ENCODE measurements at places on chromosomes 16 and 17.

DNA sequence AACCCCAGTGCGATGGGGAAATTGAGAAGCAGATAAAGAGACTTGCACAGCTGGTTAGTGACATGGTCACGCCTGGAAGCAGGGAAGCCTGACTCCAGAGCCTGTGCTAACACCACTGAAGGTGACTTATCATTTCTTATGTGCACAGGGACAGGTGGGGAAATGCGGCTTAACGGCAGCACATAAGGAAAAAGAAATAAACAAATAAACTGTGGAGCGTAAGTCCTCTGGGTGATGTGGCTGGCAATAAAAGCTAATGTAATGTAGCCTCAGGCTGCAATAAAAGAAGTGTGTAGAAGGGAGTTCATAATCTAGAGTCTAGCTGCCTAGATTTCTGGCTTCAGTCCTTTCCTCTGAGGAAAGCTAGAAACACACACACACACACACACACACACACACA, 10.6 kb downstream of the CDH11 start:
- no peaks in the 10 kb centered on the region for H3K4me1 ChIP-seq
- no peaks in the 10 kb centered on the region for H3K27me3 ChIP-seq

DNA sequence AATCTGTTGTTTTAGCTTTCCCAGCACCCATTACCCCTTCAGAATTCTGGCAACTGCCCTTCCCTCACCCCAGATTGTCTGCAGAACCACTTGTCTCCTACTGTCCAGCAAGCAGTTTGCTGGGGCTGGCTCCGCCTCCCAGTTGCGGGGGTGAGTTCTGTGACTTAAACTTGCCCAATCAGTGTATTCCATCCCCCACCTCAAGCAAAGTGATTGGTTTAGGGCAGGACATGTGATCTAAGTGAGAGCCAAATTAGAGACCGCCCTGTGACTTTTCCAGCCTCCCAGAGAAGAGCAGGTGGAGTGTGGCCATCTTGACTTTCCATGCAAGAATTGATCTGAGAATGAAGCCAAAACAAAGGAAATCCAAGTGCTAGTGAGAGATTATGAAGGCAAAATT, 22.7 kb upstream of the SRCIN1 start:
- H3K27ac ChIP-seq = no peak overlapping the region
- H3K27me3 ChIP-seq = no peaks in the 10 kb centered on the region
- H3K4me1 ChIP-seq = no peaks in the 10 kb centered on the region
- no peak overlapping the region for H3K4me3 ChIP-seq
- no peaks in the 10 kb centered on the region for H3K36me3 ChIP-seq
- DNase-seq = no peak

DNA sequence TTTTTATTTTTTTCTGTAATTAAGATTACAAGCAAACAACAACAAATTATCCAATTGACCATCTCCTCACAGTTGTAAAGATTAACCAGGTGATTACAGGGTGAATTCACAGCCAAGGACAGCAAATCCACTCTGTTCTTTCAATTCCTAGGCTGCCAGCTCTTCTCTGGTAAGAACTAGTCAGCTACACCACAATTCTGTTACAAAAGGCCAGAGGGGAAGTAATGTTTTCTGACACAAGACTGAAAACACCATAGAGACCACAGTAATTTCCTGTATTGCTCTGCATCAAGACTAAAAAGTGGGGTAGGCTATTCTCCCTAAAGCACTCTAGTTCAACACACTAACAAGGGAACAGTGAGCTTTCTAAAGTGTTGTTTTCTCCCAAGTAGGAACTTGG, 10.6 kb downstream of the CA10 start:
- H3K4me1 ChIP-seq = no peaks in the 10 kb centered on the region
- H3K27ac ChIP-seq = no peak overlapping the region
- no peaks in the 10 kb centered on the region for H3K36me3 ChIP-seq
- no peak overlapping the region for H3K4me3 ChIP-seq

- H3K4me1 ChIP-seq = peaks cover 23% of the 10 kb centered on the region
- peak overlapping the region; percentile 64 for H3K27ac ChIP-seq
- H3K36me3 ChIP-seq = no peaks in the 10 kb centered on the region
- no peak for DNase-seq
Measured at GRCh38 chr16:65314627-65315008, 192.8 kb upstream of the CDH11 start.

GRCh38 chr16:19578378-19578971, 23.0 kb downstream of the VPS35L start:
- H3K27me3 ChIP-seq = no peaks in the 10 kb centered on the region
- H3K4me3 ChIP-seq = no peak overlapping the region
- no peak overlapping the region for H3K27ac ChIP-seq
- H3K36me3 ChIP-seq = peaks cover 98% of the 10 kb centered on the region

DNA sequence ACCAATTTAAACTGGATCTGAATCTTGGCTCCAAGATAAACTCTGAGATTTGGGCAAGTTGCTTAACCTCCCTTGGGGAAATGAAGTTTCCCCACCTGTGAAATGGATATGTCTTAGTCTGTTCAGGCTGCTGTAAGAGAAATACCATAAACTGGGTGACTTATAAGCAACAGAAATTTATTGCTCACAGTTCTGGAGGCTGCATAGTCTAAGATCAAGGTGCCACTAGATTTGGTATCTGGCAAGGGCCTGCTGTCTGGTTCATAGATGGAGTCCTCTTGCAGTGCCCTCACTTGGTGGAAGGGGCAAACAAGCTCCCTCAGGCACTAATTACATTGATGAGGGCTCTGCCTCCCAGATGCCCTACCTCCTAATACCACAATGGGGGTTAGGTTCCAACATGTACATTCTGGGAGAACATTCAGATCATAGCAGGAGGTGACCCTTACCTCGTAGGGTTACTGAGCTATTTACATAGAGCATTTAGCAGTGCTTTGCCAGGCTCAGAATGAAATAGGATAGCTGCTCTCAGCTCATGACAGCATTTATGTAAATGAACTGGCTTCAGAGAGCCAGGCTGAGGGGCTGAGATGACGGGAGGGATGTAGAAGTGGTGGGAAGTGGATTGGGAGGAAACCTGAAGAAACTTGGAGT, 83.9 kb downstream of the SPECC1 start:
- peaks cover 75% of the 10 kb centered on the region for H3K4me1 ChIP-seq
- H3K4me3 ChIP-seq = no peak overlapping the region

GRCh38 chr17:70329721-70330120, 160.4 kb downstream of the KCNJ2 start:
- no peaks in the 10 kb centered on the region for H3K27me3 ChIP-seq
- H3K36me3 ChIP-seq = no peaks in the 10 kb centered on the region
- H3K4me3 ChIP-seq = no peak overlapping the region
- no peak for DNase-seq

DNA sequence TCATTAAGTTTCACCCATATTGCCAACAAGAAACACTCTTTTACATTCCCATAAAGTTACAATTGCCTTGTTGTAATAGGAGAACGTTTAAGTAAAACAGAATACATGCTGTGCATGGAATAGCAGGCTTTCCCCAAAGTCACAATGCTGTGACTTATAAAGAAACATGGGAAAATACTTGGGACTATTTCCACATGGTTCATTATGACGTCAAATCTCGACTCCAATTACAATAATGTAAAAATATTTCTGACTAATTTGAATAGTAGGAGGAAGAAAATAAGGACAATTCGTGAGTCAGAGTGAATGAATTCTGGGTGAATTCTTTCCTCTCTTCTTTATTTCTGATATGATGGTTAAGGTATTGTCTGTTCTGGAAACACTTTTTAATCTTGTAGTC, 52.8 kb downstream of the CDH11 start:
- no peak overlapping the region for H3K27ac ChIP-seq
- no peaks in the 10 kb centered on the region for H3K27me3 ChIP-seq
- H3K4me3 ChIP-seq = no peak overlapping the region

GRCh38 chr17:54749157-54749556, 151.5 kb upstream of the TOM1L1 start:
- no peaks in the 10 kb centered on the region for H3K4me1 ChIP-seq
- H3K27me3 ChIP-seq = no peaks in the 10 kb centered on the region
- no peak overlapping the region for H3K27ac ChIP-seq
- H3K36me3 ChIP-seq = no peaks in the 10 kb centered on the region
- no peak for DNase-seq
- H3K4me3 ChIP-seq = no peak overlapping the region

GRCh38 chr16:58586340-58587030, 43.1 kb downstream of the CNOT1 start:
- no peaks in the 10 kb centered on the region for H3K4me1 ChIP-seq
- no peak for DNase-seq
- peaks cover 78% of the 10 kb centered on the region for H3K36me3 ChIP-seq
- no peaks in the 10 kb centered on the region for H3K27me3 ChIP-seq
- no peak overlapping the region for H3K4me3 ChIP-seq

- H3K36me3 ChIP-seq = no peaks in the 10 kb centered on the region
- H3K27ac ChIP-seq = no peak overlapping the region
- H3K4me3 ChIP-seq = no peak overlapping the region
- no peaks in the 10 kb centered on the region for H3K27me3 ChIP-seq
- no peaks in the 10 kb centered on the region for H3K4me1 ChIP-seq
- DNase-seq = no peak
Measured at GRCh38 chr16:82203198-82203597, 33.2 kb upstream of the MPHOSPH6 start.

- H3K36me3 ChIP-seq = no peaks in the 10 kb centered on the region
- no peak overlapping the region for H3K4me3 ChIP-seq
- no peaks in the 10 kb centered on the region for H3K27me3 ChIP-seq
- no peak overlapping the region for H3K27ac ChIP-seq
- H3K4me1 ChIP-seq = peaks cover 54% of the 10 kb centered on the region
- no peak for DNase-seq
Measured at GRCh38 chr17:45305530-45306087, 11.2 kb downstream of the MAP3K14 start.

GRCh38 chr17:83053021-83053681, 26.3 kb upstream of the METRNL start:
- H3K4me3 ChIP-seq = no peak overlapping the region
- H3K4me1 ChIP-seq = peaks cover 38% of the 10 kb centered on the region
- DNase-seq = peak; percentile 64
- peak overlapping the region; percentile 29 for H3K27ac ChIP-seq
- H3K27me3 ChIP-seq = no peaks in the 10 kb centered on the region

DNA sequence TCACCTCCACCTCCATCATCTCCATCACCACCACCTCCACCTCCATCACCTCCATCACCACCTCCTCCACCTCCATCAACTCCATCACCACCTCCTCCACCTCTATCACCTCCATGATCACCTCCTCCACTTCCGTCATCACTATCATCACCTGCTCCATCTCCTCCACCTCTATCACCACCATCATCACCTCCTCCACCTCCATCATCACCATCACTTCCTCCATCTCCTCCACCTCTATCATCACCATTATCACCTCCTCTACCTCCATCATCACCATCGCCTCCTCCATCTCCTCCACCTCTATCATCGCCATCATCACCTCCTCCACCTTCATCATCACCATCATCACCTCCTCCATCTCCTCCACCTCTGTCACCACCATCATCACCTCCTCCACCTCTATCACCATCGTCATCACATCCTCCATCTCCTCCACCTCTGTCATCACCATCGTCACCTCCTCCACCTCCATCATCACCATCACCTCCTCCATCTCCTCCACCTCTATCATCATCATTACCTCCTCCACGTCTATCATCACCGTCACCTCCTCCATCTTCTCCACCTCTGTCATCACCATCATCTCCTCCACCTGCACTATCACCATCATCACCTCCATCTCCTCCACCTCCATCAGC, 27.0 kb downstream of the ADGRG5 start:
- no peak overlapping the region for H3K4me3 ChIP-seq
- no peaks in the 10 kb centered on the region for H3K4me1 ChIP-seq
- no peaks in the 10 kb centered on the region for H3K36me3 ChIP-seq
- no peak overlapping the region for H3K27ac ChIP-seq

- no peak overlapping the region for H3K4me3 ChIP-seq
- no peaks in the 10 kb centered on the region for H3K27me3 ChIP-seq
- H3K36me3 ChIP-seq = no peaks in the 10 kb centered on the region
- no peak overlapping the region for H3K27ac ChIP-seq
- peaks cover 5% of the 10 kb centered on the region for H3K4me1 ChIP-seq
Measured at GRCh38 chr16:73196670-73197069, 148.7 kb upstream of the ZFHX3 start.

DNA sequence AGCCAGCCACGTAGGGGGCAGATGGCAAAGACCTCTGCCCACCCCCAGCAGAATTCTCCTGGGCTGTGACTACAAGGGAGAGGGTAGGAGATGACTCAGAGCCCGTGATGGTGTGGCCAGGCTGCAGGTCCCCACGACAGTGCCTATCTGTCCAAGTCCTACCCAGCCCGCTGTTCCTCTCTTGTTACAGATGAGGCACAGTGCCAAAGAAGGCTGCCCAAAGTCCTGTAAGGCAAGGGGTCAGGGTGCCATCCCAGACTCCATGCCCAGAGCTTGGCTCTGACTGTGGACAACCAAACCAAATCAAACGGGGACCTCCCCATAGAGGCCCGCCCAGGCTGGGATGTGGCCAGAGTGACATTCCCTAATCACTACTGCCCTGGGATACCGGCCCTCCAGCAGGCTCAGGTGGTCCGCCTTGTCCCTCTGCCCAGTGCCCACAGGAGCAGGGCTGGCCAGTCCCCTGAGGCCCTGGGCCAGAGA, 12.6 kb upstream of the BCAR1 start:
- peak overlapping the region; percentile 96 for H3K4me3 ChIP-seq
- no peaks in the 10 kb centered on the region for H3K27me3 ChIP-seq
- DNase-seq = peak; percentile 58
- H3K4me1 ChIP-seq = peaks cover 5% of the 10 kb centered on the region
- H3K36me3 ChIP-seq = no peaks in the 10 kb centered on the region

- no peaks in the 10 kb centered on the region for H3K4me1 ChIP-seq
- no peak overlapping the region for H3K27ac ChIP-seq
- H3K36me3 ChIP-seq = no peaks in the 10 kb centered on the region
- no peaks in the 10 kb centered on the region for H3K27me3 ChIP-seq
- no peak for DNase-seq
Measured at GRCh38 chr16:20415541-20415940, 6.2 kb downstream of the ACSM5 start.

GRCh38 chr17:46756081-46756735, 62.3 kb downstream of the WNT3 start:
- H3K4me3 ChIP-seq = no peak overlapping the region
- H3K27ac ChIP-seq = no peak overlapping the region
- DNase-seq = no peak

DNA sequence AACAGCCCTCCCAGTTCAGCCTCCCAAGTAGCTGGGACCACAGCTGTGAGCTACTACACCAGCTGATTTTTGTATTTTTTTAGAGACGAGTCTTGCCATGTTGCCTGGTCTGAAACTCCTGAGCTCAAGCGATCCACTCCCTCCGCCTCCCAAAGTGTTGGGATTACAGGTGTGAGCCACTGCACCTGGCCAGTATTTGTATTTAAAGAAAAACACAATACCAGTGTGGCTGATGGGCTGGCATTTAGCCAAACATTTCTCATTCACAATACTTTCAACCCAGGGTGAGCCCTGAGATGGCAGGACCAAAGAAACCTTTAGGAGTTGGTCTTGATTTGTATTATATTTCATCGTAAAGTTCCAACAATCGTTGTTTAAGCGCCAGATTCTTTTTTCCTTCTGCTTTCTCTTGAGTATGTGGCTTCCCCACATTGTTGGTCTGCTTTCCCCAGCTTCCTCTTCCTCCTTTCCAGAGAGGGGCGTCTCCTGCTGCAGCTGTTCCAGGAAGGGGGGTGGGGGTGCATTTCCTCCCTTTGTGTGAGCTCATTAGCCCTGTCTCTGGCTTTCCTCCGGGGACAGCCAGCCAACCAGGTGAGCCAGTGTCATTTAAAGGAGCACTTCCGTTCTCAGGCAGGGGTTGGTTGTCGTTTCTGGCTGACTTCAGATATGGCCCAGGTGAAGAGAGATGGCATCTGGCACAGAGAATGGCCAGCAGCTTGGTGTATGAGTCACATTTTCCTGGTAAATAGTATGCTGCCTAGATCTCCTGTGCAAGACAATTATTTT, 79.9 kb downstream of the GPRC5B start:
- H3K4me1 ChIP-seq = no peaks in the 10 kb centered on the region
- no peaks in the 10 kb centered on the region for H3K27me3 ChIP-seq
- no peaks in the 10 kb centered on the region for H3K36me3 ChIP-seq
- no peak overlapping the region for H3K4me3 ChIP-seq
